Trophoblast cell (in vitro differentiated cells and primary cell): ENCODE measurements at places on chromosomes 1 and 21.

DNA sequence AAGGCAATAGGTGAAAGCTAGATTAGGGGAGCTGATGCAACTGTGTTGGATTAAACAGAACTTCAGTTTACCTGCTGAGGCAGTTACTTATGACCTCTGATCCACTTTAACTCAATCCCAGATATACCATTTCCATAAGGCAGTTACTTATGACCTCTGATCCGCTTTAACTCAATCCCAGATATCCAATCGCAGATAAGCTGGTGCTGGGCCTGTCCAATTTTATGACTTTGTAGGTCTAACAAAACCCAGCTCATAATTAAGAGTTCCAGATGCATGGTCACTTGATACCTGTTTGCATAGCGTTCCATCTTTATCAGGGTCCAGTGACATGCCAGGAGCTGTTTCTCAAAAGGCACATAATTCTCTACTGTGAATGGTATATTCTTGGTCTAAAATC is 396.0 kb downstream of the AGBL4 start:
- DNase-seq, result no peak

- DNase-seq, result no peak
Measured at GRCh38 chr1:62588000-62588399, 9.3 kb upstream of the ANGPTL3 start.

DNA sequence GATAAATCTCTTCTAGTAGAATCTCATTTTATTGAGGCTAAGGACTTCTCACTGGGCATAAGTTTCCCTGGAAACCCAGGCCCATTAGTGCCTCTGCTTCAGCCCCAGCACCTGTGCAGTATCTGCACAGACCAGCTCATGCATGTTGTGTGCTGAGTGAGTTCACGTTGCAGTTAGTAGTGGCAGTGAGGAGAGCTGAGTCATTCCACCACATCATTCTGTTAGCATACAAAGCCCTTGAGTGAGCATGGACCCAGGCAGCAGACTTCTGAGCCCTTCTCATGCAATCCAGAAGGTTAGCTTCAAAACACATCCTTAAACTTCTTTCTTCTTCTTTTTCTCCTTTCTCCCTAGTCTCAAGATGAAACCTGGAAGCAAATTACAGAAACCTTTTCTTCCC is 45.8 kb upstream of the NTPCR start:
- no peak for DNase-seq

DNA sequence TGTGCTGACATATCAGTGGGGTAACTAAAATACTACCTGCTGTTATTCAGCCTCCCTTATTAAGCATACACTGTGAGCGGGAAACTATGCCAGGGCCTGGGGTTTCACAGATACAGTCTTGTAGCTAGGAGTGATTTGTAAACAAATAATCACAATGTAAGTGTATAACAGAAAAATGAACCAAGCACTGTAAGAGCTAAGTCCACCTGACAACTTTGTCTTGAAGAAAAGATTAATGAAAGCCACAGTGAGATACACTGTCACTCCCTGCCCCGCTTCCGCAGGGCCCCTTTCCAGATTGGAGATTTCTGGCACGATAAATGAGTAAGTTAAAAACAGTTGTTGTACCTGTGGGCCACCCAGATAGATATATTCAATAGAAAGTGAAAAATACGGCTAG is 4.8 kb downstream of the RCAN3 start:
- DNase-seq, result no peak

GRCh38 chr1:59427155-59427554 is 130.3 kb downstream of the FGGY start:
- DNase-seq, result peak; percentile 94

DNA sequence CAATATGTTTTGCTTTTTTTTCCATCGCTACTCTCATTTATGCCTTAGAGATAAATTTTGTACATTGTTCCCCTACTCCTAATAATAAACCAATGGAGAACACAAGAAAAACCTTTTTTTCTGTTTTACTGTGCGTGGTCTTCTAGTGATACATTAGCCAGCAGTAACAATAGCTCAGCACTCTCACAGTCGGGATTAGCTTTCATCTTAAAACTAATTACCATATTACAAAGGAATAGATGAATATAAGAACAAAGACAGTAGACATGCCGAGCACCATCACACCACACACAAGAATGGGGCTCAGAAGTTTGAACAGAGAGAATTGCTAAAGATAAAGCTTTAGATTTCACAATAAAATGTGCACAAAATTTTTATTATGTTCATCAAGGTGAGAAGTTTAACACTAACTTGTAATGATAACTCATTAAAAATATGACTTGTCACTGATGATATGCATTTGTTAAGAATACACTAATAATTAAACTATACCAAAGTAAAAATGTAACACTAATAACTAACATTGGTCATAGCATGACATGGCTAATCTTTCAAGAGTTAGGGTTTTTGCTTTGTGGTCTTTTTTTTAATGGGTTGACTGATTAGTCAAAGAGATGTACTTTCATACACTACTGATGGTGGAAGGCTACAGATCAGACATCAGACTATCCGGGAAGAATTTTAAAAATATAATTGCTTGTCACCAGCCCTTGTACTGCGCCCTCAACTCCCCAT is 61.8 kb downstream of the EXTL2 start:
- DNase-seq, result no peak

DNA sequence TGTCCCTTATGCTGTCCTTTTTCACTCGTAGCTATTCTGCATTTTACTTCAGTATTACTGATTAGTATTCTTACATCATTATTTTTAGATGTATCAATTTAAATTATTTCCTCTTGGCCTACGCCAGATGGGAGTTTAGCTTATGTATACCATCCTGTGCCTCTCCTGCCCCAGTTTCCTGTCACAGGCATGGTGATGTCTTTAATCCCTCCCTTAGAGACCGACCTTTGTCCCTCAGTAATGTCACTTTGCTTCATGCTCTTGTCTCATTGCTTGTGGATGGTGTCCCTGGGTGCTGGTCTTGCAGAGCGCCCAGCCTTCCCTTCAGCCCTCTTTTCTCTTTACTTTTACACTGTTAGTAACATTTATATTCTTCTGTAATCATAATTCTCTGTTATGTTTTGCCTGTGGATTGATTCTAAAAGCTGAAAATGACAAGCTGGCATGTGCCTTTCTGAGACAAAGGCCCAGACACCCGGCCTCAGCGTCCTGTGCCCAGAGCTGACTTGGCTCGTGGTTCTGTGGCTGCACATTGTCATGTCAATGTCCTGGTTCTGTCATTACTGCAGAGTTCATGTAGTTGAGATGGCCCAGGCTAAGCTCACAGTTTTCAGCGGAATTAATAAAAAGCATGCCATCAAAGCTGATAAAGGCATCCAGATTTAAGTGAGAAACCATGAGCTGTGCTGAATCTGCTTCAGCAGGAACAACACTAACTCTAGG is 100.7 kb downstream of the MTR start:
- no peak for DNase-seq
